ENCODE measurements at places on chromosomes 5 and 9.

DNA sequence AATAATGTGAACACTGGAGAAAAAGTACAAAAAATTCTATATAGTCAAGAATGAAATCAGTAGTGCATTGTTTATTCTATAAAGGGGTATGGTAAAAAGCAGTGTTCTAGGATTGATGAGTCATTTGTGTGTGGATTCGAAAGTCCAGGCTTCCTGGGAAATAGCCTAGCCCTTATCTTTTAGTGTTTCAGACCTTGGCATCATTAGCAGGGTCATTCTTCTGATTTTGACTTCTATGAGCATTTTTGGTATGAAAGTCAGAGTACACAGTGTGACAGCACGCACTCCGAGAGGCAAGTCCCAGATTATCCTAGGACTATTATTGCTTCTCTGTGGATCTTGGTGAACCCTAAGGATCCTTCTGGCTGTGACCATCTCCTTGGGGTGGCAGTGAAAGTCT, 16.9 kb downstream of the PCSK5 start:
- no peak for DNase-seq

DNA sequence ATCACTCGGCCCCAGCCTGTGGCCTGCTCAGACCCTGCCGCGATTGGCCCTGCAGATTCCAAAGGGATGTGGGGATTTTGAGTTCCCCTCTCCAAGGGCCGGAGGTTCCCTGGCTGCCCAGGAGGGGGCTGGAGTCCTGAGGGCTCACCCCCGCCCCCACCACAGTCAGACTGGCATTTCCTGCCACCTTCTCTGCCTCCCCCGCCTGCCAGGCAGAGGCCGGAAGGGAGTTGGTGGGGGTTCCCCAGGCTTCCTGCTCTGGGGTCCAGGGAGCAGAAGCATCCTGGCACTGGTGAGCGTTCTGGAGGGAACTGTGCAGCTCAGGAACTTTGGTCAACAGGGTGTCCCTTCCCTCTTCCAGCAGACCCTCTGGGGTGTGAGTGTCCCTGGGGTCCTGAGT, 70.6 kb downstream of the RXRA start:
- DNase-seq, result no peak

DNA sequence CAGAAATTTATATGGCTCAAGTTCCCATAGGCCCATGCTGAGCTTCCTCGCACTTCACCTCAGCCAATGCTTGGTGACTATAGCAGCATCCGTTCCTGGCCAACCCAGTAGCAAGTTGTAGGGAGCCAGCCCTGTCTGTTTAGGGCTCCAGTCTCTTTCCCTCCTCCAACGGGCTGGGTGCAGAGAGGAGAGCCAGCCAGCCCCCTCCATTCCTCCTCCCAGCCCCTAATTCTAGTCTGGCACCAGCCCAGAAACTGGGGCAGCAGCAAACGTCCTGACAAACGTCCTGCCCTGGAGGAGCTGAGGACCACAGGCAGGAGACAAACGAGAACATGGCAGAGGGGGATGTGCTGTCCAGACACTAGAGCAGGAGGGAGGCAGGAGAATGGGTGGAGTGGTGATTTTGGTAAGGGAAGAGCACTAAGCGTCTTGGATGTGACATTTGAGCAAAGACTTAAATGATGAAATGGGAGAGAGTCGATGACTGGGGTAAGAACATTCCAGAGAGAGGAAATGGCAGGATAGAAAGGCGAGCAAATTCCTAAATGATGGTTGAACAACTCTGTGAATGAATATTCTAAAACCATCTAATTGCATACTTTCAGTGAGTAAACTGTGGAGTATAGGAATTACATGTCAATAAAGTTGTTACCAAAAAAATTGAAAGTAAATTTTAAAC, 222.5 kb upstream of the DAPK1 start:
- no peak for DNase-seq

GRCh38 chr5:36870399-36871040, 6.0 kb upstream of the NIPBL start:
- DNase-seq, result no peak

DNA sequence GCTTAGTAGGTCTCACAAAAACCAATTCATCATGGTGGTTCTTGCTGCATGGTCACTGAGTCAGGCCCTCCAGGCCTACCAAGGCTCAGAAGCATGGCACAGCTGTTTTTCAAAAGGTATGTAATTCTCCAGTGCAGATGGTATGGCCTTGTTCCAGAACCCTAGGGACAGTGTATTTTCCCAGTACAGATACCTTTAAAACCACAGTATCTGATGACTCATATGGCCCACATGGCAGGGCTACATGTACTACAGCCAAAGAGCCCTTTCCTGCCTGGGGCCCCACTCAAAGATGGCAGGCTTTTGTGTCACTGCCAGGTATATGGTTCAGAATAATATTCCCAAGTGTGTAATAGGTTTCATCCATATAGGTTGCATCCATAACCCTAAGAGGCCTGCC, 16.5 kb downstream of the CSF2 start:
- no peak for DNase-seq

- no peak for DNase-seq
Measured at GRCh38 chr9:137664676-137665075, 45.9 kb downstream of the EHMT1 start.

DNA sequence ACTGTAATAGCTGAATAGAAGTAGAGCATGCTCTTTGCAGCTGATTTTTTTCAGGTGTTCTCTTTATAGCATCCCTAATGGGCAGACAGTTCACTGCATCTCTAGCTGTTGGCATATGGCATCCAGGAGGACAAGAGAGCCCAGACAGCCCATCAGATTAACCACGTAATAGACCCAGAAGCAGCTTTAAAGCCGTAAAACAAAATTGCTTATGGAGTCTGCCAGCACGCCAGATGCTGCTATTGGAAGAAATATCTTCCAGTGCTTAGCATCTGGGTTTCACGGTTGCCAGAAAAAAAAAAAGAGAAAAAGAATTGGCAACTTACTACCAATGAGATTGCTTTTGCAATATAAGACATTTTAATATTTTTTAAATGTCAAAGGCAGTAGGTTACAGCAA, 869.4 kb upstream of the NUDT12 start:
- DNase-seq, result no peak

GRCh38 chr5:10673017-10673389, 88.0 kb downstream of the DAP start:
- DNase-seq, result no peak

GRCh38 chr9:113481176-113481787, 17.8 kb downstream of the RGS3 start:
- no peak for DNase-seq

GRCh38 chr9:77946969-77947620, 84.5 kb downstream of the GNAQ start:
- no peak for DNase-seq

GRCh38 chr9:81632599-81632998, 56.7 kb downstream of the TLE1 start:
- DNase-seq, result no peak

GRCh38 chr5:73997960-73998359, 372.0 kb downstream of the ARHGEF28 start:
- no peak for DNase-seq

DNA sequence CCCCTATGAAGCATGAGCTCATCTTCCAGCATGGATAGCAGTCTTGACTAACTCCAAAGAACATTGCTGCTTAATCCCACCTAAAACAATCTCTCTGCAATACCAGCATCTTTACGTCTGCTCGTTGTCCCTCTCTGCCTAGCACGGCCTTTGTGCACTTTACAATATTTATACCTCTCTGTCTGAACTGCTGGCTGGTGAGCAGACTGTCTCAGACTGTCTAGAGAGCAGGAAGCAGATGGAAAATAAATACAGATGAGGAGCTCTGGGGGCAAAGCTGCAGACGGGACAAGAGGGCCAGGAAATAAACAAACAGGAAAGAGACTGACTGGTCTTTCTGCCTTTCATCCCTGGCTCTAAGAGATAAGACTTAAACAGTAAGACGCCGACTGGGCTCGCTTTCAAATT, 224.8 kb downstream of the ENC1 start:
- DNase-seq, result no peak

- DNase-seq, result no peak
Measured at GRCh38 chr5:35488055-35488454, 129.6 kb upstream of the SPEF2 start.

DNA sequence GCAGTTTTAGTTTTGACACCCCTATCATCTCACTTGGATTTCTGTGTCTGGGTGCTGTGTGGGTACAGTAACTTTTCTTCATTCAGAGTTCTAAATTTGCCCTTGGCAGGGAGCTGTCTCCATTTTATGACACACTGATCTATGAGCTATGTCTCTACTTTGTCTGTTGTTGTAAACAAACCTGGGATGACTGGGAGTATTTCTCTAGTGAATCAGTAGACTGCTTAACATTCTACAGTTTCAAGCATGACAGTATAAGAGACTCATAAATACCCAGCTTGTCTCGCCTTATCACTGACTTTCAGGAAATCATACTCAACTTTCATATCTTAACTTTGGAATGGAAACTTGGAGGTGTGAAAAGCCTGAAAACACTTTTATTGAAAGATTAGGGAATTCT, 212.1 kb upstream of the NUDT12 start:
- DNase-seq, result no peak

DNA sequence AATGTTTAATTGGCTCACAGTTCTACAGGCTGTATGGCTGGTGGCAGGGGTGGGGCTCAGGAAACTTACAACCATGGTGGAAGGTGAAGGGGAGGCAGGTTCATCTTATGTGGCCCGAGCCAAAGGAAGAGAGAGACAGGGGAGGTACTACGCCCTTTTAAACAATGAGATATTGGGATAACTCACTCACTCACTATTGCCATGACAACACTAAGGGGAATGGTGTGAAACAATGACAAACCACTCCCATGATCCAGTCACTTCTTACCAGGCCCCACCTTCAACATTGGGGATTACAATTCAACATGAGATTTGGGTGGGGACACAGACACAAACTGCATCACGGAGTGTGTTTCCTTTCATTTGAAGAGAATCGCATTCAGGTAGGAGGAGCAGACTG, 220.9 kb downstream of the GADD45G start:
- DNase-seq, result no peak

DNA sequence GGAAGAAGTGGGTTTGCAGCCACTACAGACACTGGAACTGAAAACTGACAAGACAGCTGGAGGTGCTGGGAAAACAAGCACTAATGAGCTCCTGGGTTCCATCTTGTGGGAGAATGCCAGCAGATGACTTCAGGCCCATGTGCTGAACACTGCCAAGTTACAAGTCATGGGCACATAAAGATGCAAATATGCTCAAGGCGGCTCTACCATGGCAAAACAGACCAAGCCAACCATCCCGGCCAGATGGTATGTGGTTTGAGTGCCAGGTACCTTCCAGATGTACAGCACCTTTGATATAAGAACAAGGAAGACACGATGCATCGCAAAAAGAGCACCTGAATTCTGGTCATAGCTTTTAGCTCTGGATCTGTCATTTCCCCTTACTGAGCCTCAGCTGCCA, 19.9 kb downstream of the TNFSF8 start:
- DNase-seq, result no peak

GRCh38 chr5:132662925-132663770, 5.2 kb downstream of the IL13 start:
- DNase-seq, result no peak

GRCh38 chr5:169258372-169259000, 42.5 kb downstream of the SLIT3 start:
- DNase-seq, result no peak

DNA sequence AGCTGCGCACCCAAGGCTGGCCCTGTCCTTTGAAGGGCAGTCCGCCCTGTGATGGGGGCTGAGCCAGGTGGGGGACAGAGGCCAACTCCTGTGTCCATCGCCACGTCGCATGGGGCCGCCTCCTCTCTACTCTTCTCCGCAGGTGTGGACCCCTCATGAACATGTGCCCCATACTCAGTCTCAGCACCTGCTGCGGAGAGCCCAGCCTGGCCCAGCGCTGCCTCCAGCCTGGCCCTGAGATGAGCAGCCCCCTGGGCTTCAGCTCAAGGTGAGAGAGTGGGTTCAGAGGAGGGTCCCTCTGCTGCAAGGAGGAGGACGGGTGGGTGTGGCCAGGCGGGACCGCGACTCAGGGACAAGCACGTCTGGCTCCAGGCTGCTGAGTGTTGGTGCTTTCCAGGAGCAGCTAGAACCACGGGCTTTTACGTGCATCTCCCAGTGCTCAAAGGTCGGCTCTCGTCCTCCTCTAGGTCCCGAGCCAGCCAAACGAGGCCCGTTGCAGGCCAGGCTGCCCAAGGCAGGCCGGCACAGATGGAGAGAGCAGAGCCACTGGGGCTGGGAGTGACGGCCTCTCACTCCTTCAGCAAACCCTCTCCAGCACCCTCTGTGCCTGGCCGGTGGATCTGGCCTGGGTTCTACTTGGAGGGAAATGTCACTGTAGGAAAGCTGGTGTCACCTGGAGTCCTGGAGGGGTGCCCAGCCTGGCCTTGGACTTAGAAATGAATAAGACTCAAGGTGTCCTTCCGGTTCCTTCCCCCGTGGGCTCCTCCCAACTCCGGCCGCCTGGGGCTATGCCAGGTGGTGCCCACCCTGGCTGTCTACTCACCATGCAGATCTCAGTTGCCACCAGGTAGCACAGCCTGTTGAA, 48.9 kb upstream of the RNF130 start:
- DNase-seq, result no peak

GRCh38 chr5:52789851-52790250, 2.1 kb downstream of the ITGA1 start:
- no peak for DNase-seq

DNA sequence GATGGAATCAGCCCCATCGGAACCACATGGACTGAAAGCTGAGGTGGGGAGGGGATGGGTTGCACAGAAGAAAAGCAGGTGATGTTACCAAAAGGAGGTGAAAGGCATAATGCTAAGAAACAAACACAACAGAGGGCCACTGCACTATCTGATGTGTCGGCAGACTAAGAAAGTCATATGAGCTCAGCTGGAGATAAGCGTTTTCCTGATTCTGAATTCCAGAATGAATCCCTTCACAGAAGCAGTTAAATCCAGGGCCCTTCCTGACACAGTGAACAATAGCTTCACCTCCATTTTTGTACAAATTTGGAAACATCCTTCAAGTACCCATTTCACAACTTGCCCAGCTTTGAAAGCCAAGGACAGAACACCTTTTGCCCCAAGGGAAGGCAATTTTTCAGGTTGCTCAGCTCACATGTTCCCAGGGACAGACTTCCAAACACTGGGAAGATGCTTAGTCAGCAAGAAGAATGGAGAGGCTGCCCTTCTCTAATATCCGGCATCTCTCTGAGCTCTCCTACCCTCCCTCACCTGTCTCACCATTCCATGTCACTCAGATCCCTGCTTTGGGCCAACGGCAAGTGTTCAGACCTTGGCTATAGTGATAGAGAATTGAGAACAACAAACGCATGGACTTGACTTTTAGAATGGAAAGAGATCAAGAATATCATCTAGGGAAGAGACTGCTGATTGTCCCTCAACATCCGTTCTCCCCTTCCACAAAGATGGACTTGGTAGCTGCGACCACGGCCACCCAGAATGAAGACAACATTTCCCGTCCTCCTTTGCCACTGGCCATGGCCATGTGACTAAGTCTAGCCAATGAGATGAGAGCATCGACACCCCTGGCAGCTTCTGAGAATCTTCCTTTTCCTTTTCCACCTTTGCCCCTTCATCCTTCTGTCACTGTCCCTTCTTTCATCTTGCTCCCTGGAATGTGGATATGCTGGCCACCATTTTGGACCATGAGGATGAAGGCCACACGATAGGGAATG, 68.6 kb upstream of the IL17B start:
- DNase-seq, result no peak

- DNase-seq, result no peak
Measured at GRCh38 chr9:71637375-71637774, 130.9 kb downstream of the CEMIP2 start.

Measured in gastrocnemius medialis (tissue), 4 donors.